K562 (cell line): ENCODE measurements at places on chromosomes 2 and 18. TPM values are rescaled to one million over a fixed set of nuclear protein-coding genes. Genes with fewer than 3 reads are reported as not detected.
A peak's percentile ranks its signal among the peaks of the same experiment; 100 is the strongest.

- no peaks in the 10 kb centered on the region for H3K36me3 ChIP-seq
- H3K4me3 ChIP-seq = no peak overlapping the region
- DNase-seq = no peak
- H3K4me1 ChIP-seq = no peaks in the 10 kb centered on the region
These were observed 412.0 kb downstream of the NUP35 start for GRCh38 chr2:183536290-183536689.

GRCh38 chr18:63287691-63288220, 31.8 kb downstream of the BCL2 start:
- no peak for DNase-seq
- no peaks in the 10 kb centered on the region for H3K4me1 ChIP-seq
- no peak overlapping the region for H3K4me3 ChIP-seq
- no peaks in the 10 kb centered on the region for H3K36me3 ChIP-seq

- peaks cover 13% of the 10 kb centered on the region; the same call in 2 of the 3 replicates for H3K36me3 ChIP-seq
- H3K4me3 ChIP-seq = peak overlapping the region; percentile 83
- peak; percentile 41 for DNase-seq
- peaks cover 12% of the 10 kb centered on the region for H3K4me1 ChIP-seq
- no peaks in the 10 kb centered on the region; the same call in 1 of the 2 replicates for H3K27me3 ChIP-seq
These were observed 622 bp downstream of the RAB12 start for GRCh38 chr18:8609659-8610458.

The PROM2 gene
- 0.07 TPM in 1 of 2 replicates, not detected in the other for total RNA-seq

DNA sequence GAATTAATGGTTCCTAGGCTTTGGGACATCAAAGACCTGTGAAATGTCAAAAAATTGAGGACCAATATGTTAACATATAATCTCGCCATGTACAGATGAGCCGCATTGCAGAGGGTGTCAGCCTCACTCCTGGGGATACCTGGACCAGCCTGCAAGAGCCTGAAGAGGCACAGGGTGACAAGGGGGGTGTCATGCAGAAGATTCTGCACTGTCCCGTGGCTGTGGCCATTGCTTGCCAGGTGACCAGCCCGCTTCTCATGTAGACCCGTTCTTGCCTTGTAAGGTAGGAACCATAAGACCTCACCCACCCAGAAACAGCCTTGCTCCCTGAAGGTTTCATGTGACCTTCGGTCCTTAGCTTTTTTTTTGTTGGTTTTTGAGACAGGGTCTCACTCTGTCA, 37.5 kb downstream of the TMEM37 start:
- peaks cover 9% of the 10 kb centered on the region; the same call in 2 of the 3 replicates for H3K27me3 ChIP-seq
- H3K27ac ChIP-seq = no peak overlapping the region
- no peak overlapping the region for H3K4me3 ChIP-seq
- H3K36me3 ChIP-seq = no peaks in the 10 kb centered on the region
- DNase-seq = no peak
- H3K4me1 ChIP-seq = no peaks in the 10 kb centered on the region

GRCh38 chr2:74745766-74746165, 88.2 kb upstream of the HK2 start:
- H3K27me3 ChIP-seq = peaks cover 38% of the 10 kb centered on the region
- H3K36me3 ChIP-seq = no peaks in the 10 kb centered on the region
- no peaks in the 10 kb centered on the region for H3K4me1 ChIP-seq
- no peak overlapping the region for H3K4me3 ChIP-seq

The XIRP2 gene
- total RNA-seq = 0.07 TPM in 1 of 2 replicates, not detected in the other

DNA sequence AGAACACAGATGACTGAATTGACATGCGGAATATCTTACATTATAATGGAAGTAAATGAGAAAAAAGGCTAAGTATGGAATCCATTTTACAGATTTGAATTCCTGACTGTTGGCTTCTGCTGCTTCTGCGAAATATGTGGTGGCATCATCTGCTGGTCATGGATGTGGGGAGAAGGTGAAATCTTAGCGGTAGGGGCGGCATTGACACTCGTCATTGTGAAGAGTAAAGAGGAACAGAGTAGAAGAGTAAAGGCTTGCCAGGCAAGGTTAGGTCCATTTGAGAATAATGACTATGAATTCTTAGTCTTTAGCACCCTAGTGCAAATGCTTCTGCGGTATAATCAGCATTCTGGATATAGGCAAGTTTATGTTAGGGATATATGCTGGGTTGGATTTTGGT, 32.4 kb downstream of the ACTR3 start:
- peaks cover 73% of the 10 kb centered on the region for H3K36me3 ChIP-seq
- no peaks in the 10 kb centered on the region for H3K4me1 ChIP-seq
- DNase-seq = no peak
- H3K4me3 ChIP-seq = no peak overlapping the region
- no peak overlapping the region for H3K27ac ChIP-seq
- no peaks in the 10 kb centered on the region for H3K27me3 ChIP-seq

- no peak overlapping the region for H3K27ac ChIP-seq
- no peak for DNase-seq
- no peaks in the 10 kb centered on the region for H3K4me1 ChIP-seq
- no peaks in the 10 kb centered on the region for H3K36me3 ChIP-seq
These were observed 129.1 kb upstream of the DOCK10 start for GRCh38 chr2:225171350-225171749.

DNA sequence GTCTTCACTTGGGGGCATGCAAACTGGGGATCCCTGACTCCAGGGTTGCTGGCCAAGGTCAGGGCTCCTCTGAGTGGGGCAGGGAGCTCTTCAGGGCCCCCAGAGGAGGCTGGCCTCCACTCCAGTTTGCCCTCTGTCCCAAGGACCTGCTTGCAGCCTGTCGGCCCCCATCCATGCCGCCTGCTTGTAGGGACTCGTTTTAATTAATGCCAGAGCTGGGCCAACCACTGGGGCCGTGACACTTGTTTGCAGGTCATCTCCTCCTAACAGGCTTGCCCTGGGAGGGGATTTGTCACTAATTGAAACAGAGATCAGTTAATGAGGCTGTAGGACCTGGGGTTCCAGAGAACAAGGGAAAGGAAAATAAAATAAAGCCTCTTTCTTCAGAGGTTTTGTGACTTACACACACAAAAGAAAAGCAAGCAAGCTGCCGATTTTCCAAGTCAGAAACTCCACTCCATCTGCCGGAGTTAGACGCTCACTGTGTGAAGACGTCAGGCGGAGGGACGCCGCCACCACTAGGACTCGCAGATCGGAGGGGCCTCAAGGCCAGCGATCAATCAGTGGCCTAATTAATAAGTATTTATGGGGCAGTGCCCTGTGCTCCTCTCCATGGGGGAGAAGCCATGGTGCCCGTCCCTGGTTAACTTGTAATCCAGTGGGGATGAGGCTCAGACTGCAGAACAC, 75.9 kb downstream of the SFXN5 start:
- H3K27me3 ChIP-seq = no peaks in the 10 kb centered on the region
- no peaks in the 10 kb centered on the region for H3K4me1 ChIP-seq
- H3K36me3 ChIP-seq = no peaks in the 10 kb centered on the region

The GCFC2 gene
- total RNA-seq = 23.0 and 25.9 TPM in 2 replicates

GRCh38 chr18:47953471-47953931, 23.0 kb upstream of the SMAD2 start:
- H3K4me3 ChIP-seq = no peak overlapping the region
- no peaks in the 10 kb centered on the region for H3K36me3 ChIP-seq
- no peak for DNase-seq
- no peaks in the 10 kb centered on the region for H3K4me1 ChIP-seq
- no peak overlapping the region for H3K27ac ChIP-seq

GRCh38 chr2:170145191-170145590, 32.8 kb upstream of the MYO3B start:
- H3K4me1 ChIP-seq = peaks cover 23% of the 10 kb centered on the region
- H3K27me3 ChIP-seq = no peaks in the 10 kb centered on the region
- no peak for DNase-seq
- no peak overlapping the region for H3K4me3 ChIP-seq

GRCh38 chr2:47654790-47655562, 128.0 kb upstream of the MSH6 start:
- H3K27ac ChIP-seq = no peak overlapping the region
- peaks cover 15% of the 10 kb centered on the region for H3K27me3 ChIP-seq
- no peak for DNase-seq
- no peak overlapping the region for H3K4me3 ChIP-seq

The KLHL14 gene
- total RNA-seq = not detected in 2 replicates

- H3K36me3 ChIP-seq = no peaks in the 10 kb centered on the region
- no peak overlapping the region for H3K4me3 ChIP-seq
- H3K27ac ChIP-seq = no peak overlapping the region
- H3K27me3 ChIP-seq = no peaks in the 10 kb centered on the region
These were observed 185.1 kb downstream of the NOL4 start for GRCh38 chr18:34039611-34040010.

GRCh38 chr2:25414781-25415180, 73.1 kb upstream of the DNMT3A start:
- H3K4me1 ChIP-seq = no peaks in the 10 kb centered on the region
- peaks cover 5% of the 10 kb centered on the region; the same call in 2 of the 3 replicates for H3K27me3 ChIP-seq
- no peak for DNase-seq

GRCh38 chr2:83233781-83234180, 1225.3 kb downstream of the SUCLG1 start:
- H3K36me3 ChIP-seq = no peaks in the 10 kb centered on the region
- no peak overlapping the region for H3K27ac ChIP-seq
- no peaks in the 10 kb centered on the region for H3K27me3 ChIP-seq
- no peak overlapping the region for H3K4me3 ChIP-seq

- no peak for DNase-seq
- no peak overlapping the region for H3K27ac ChIP-seq
- H3K36me3 ChIP-seq = no peaks in the 10 kb centered on the region
- no peaks in the 10 kb centered on the region for H3K4me1 ChIP-seq
- H3K4me3 ChIP-seq = no peak overlapping the region
- no peaks in the 10 kb centered on the region for H3K27me3 ChIP-seq
These were observed 77.6 kb downstream of the SMIM21 start for GRCh38 chr18:75349668-75350511.

- peaks cover 28% of the 10 kb centered on the region for H3K4me1 ChIP-seq
- no peaks in the 10 kb centered on the region for H3K27me3 ChIP-seq
- DNase-seq = no peak
These were observed 33.9 kb downstream of the RAB31 start for GRCh38 chr18:9741793-9742523.

DNA sequence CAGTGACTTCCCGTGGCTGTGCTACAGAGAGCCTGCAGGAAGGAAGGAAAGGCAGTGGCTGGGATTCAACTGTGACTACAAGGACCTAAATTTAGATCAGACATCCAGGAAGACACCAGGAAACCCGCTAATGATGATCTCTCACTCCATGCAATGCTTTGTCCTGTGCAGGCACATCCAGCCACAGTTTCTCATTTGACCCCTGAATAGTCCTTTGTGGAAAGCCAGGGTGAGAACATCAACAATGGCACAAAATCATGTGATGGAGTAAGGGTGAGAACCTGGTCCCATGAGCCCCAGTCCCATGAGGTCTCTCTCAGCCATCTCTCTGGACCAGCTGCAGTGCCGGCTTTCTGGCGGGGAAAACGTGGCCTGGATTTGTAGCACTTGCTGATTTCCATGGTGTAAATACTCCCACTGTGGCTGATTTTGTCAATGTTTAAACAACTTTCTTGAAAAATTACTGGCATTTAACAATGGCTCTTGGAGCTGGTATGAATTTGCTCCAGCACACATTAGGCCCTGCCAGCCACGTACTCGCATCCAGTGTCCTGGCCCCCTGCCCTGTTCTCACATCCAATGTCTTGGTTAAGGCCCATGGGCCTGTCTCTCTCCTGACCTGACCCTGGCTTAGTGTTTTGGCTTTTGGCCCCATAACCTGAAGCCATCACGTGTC, 159.0 kb upstream of the HAAO start:
- H3K27me3 ChIP-seq = no peaks in the 10 kb centered on the region
- no peak overlapping the region for H3K27ac ChIP-seq
- DNase-seq = no peak
- H3K36me3 ChIP-seq = no peaks in the 10 kb centered on the region

DNA sequence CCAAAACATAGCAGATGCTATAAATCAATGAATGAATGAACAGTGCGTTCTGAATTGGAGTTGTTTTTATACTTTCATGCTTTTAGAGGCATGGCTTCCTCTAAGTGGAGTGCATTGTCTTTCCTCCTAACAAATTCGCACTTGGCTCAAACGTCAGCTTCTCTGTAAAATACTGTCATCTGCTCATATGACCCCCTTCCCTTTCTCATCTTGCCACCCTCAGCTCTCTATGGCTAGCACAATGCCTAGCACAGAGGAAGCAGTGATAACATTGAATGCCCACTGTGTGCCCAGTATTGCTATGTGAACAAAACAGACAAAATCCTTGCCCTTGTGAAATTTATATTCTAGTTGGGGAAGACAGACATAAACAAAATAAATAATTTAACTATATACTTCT, 258.8 kb downstream of the MREG start:
- H3K4me1 ChIP-seq = no peaks in the 10 kb centered on the region
- no peaks in the 10 kb centered on the region for H3K27me3 ChIP-seq
- DNase-seq = no peak
- no peak overlapping the region for H3K27ac ChIP-seq
- H3K4me3 ChIP-seq = no peak overlapping the region
- no peaks in the 10 kb centered on the region for H3K36me3 ChIP-seq

GRCh38 chr2:98444436-98445176, at the start of gene INPP4A:
INPP4A (plus strand) TSS chr2:98444858; CDS start chr2:98520049, 75,191 bp downstream.
- no peaks in the 10 kb centered on the region for H3K27me3 ChIP-seq
- peak; percentile 94 for DNase-seq
- H3K36me3 ChIP-seq = no peaks in the 10 kb centered on the region
- H3K4me1 ChIP-seq = peaks cover 16% of the 10 kb centered on the region
- H3K27ac ChIP-seq = peak within 1 kb of the TSS; percentile 57; the same call in 2 of the 3 replicates

DNA sequence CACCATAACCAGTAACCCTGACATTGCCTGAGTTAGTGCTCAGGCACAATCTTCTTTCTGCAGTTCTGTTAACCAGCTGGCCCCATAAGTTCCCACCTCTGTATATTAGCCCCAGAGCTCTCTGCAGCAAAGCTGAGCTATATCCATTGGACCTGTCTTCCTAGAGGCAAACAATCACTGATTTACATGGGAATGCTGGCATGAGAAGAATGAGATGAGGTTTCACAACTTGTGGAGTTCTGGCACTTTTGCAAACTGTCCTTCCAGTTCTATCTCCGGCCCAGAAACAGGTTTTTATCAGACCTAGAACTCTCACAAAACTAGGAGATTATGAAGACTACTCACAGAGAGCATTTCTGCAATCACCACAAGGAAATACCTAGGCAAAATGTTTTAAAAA, 7.9 kb upstream of the CCBE1 start:
- H3K36me3 ChIP-seq = no peaks in the 10 kb centered on the region
- H3K4me1 ChIP-seq = no peaks in the 10 kb centered on the region
- H3K4me3 ChIP-seq = no peak overlapping the region
- H3K27ac ChIP-seq = no peak overlapping the region

The RAB17 gene
- 0.13 and 0.16 TPM in 2 replicates for total RNA-seq

DNA sequence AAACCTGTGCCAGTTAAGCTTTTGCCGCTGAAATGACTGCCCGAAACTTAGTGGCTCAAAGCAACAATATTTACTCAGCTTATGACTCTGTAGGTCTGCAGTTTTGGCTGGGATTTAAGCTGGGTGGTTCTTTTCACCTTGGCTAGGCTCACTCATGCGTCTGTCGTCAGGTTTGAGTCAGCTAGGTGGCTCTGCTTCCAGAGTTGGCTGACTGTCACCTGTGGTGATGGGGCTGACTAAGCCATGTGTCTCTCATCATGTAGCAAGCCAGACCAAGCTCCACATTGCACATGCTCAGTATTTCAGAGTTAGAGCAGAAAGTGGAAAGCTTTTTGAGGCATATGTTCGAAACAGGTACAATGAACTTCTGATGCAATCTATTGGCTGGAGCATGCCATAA, 354.8 kb downstream of the MEIS1 start:
- no peak overlapping the region for H3K27ac ChIP-seq
- no peaks in the 10 kb centered on the region for H3K4me1 ChIP-seq
- H3K4me3 ChIP-seq = no peak overlapping the region
- H3K36me3 ChIP-seq = no peaks in the 10 kb centered on the region
- no peaks in the 10 kb centered on the region for H3K27me3 ChIP-seq

GRCh38 chr2:44932079-44932478, 9.4 kb upstream of the SIX3 start:
- H3K27me3 ChIP-seq = peaks cover 57% of the 10 kb centered on the region; the same call in 1 of the 3 replicates
- peaks cover 10% of the 10 kb centered on the region for H3K4me1 ChIP-seq
- no peak for DNase-seq
- no peaks in the 10 kb centered on the region for H3K36me3 ChIP-seq
- no peak overlapping the region for H3K27ac ChIP-seq
